ENCODE measurements at places on chromosomes 1 and 21.

DNA sequence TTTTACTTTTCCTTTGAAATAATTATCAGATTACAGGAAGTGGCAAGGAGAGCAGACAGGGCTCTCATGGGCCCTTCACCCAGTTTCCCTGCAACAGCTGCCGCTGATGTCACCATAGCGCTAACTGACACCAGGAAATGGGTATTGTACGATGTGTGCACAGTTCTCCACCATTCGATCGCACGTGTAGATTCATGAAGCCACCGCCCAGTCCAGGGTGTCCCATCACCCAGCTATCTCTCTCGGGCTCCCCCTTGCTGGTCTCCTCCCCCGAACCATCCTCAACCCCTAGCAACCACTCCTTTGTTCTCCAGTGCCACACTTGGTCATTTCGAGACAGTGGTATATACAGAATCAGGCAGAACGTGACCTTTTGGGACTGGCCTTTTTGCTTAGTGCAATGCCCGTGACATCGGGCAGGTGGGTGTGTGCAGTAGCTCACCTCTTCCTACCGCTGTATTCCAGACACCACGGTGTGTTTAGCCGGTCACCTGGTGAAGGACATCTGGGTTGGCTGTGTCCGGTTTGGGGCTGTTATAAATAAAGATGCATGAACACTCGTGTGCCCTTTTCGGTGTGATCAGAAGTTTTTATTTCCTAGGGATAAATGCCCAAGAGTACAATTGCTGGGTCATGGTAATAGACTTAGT is 118.4 kb downstream of the CRYAA start:
- no peak for DNase-seq

GRCh38 chr1:11438996-11439395 is 40.0 kb upstream of the DISP3 start:
- no peak for DNase-seq

- DNase-seq: peak; percentile 96
Observed at GRCh38 chr1:156502894-156503697, 2.5 kb upstream of the MEF2D start.

GRCh38 chr1:14260480-14260879 is 338.0 kb upstream of the KAZN start:
- DNase-seq: no peak

- no peak for DNase-seq
Observed at GRCh38 chr1:47881505-47882442, 115.4 kb downstream of the TRABD2B start.

- no peak for DNase-seq
Observed at GRCh38 chr1:225695578-225696337, 42.8 kb upstream of the ENAH start.

DNA sequence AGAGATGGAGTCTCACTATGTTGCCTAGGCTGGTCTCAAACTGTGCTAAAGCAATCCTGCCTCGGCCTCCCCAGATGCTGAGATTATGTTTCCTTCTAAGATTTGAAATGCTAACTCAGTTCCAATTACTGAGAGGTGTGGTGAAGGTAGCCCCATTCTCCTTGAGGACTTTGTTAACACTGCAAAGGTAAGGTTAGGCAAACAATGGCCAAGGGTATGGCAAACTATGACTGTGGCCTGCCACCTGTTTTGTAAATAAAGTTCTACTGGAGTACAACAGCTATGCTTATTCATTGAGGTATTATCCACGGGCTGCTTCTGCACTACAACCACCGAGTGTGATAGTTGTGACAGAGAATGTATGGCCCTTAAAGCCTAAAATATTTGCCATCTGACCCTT is 9.6 kb upstream of the RIT1 start:
- DNase-seq: no peak

GRCh38 chr1:6349254-6349943 is 44.2 kb downstream of the ACOT7 start:
- no peak for DNase-seq

- no peak for DNase-seq
Observed at GRCh38 chr1:5651964-5652821, 340.0 kb downstream of the NPHP4 start.

- DNase-seq: no peak
Observed at GRCh38 chr1:44094047-44094446, 24.6 kb upstream of the KLF17 start.

DNA sequence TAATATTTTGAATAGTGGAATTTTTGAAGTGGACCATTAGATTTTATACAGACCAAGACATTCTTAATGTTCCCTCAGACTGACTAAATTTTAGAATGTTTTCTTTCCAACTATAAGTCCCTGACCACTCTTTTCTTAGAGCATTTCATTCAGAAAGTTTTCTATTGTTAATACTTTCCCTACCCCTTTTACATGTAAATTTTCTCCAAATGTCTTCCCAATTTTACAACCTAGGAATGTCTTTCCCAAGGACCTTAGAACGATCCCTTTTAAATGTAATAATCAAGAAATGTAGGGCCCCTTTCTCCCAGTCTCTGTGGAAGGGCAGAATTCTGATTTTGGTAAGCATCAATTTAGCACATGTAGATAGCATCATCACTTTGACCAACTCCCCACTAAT is 730.0 kb upstream of the B3GALT2 start:
- DNase-seq: no peak

DNA sequence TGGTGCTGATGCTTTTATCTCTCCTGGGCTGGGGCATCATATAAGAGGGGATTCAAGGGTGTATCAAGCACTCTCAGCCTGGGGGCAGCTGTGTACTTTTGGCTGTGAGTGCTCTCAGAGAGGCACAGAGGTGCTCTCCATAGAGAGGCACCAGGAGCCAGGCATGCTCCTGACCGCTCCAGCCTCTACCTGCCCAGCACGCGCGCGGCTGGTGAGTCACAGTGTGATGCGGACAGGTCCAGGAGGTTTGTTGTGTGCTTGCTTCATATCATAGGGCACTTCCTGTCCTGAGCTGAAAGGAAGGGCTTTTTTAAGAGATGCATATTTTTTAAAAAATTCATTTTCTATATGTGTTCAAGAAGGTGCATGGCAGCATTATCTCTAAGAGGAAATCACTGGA is 93.6 kb upstream of the BCAR3 start:
- no peak for DNase-seq

GRCh38 chr1:235913311-235913710 is 46.6 kb upstream of the LYST start:
- DNase-seq: no peak

- DNase-seq: no peak
Observed at GRCh38 chr1:228404107-228404720, 2.4 kb downstream of the TRIM11 start.

- peak; percentile 53 for DNase-seq
Observed at GRCh38 chr1:226702318-226702956, 36.6 kb downstream of the ITPKB start.

DNA sequence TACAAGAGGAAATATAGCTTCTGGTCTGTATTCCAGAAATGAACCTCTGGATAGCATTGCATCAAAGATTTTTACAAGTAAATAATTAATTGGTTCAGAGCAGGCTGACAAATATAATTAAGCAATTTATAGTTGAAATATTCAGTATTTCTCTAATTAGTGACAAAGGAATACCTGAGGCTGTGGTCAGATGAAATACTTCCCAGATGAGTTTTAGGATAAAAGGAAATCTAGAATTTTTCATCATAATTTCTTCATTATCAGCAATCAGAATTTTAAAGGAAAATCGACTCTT is 112.8 kb downstream of the NEK7 start:
- no peak for DNase-seq

DNA sequence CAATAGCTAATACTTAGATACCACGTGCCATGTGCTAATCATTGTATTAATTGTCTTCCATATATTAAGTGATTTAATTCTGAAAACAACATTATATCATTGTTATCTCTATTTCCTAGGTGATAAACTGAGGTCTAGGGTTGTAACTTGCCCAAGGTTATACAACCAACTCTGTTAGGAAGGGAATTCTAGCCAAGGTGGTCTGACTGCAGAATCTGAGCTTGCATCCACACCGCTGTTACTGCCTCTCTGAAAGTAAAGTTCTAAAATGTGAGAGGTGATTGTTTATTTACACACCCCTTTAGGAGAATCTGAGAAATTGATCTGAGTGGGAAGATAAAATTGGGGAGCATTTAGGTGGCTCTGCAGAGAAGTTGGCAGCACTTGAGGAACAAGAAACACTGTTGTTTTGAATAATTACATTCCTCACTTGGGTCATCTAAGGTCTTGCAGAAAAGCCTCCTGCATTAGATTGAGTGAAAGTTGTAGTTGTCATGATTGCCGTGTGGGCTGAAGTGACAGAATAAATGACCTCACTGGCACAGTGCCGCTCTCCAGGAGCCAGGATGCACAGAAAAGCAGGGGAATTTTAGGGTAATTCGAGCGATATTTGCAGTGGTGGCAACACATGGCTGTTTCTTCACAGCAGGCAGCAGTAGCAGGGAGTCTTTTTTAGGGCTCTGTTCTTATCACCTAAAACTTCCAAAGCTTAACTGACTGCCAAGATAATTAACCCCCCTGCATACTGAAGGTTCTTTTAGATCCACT is 121.7 kb downstream of the ADGRL4 start:
- DNase-seq: peak; percentile 33

- peak; percentile 44 for DNase-seq
Observed at GRCh38 chr1:45205011-45205909, 1.1 kb downstream of the ZSWIM5 start.

Data from fibroblast of pulmonary artery (primary cell).